ENCODE measurements at places on chromosomes 3 and 15.
A peak's percentile ranks its signal among the peaks of the same experiment; 100 is the strongest.

DNA sequence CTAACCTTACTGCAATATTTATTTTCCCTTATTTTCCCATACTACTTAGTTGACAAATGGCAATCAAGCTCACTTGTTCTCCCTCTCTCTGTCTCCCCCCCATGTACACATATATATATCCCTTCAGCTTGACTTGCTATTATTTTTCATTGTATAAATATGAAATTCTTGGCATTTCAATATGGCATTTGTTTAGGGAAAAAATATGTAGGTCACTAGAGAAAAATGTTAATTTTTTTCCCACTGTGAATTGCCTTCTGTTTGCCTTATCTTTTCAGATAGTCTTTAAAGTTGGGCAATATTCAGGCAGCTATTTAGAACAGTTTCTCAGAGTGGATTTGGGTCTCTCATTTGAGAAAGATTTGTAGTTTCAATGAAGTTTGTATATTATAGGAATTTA, 62.8 kb upstream of the UTS2B start:
- DNase-seq, result no peak

DNA sequence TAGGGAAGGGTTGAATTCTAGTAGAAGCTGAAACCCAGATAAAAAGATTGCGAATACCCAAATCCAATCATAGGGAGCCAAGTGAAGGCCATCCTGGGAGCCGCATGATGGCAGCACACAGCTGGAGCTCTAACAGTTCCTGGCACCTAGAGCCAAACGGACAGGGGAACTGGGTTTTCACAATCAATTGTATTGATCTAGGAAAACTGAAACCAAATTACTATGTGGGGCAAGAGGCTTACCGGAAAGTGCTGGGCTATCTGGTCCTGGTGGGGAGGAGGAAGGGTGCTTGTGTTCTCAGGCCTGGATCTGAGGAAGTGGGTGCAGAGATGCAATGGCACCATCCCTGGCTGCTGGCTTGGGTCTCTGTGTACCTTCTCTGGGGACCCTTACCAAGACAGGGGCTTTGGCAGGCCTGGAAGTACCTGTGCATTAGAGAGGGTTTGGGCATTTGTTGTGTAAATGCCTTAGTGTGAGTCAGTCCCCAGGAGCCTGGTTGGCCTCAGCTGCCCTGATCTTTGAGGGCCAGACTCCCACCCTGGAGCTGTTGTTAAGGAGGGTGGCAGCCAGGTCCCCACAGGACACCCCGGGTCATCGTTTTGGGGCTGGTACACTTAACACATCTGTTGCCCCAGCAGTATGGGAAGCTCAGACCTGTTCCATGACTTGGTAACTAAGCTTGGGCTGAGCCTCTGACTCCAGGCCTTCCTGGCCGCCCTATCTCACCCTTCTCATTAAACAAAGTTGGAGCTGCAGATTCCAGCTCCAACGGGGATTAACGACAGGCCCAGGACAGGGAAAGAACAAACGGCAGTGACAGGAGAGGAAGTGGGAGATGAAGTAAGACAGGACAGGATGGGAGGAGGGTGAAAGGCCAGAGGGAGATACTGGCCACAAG, 8.9 kb upstream of the FURIN start:
- DNase-seq, result no peak

- no peak for DNase-seq
These were observed 305.1 kb downstream of the GAP43 start for GRCh38 chr3:115928376-115928775.

DNA sequence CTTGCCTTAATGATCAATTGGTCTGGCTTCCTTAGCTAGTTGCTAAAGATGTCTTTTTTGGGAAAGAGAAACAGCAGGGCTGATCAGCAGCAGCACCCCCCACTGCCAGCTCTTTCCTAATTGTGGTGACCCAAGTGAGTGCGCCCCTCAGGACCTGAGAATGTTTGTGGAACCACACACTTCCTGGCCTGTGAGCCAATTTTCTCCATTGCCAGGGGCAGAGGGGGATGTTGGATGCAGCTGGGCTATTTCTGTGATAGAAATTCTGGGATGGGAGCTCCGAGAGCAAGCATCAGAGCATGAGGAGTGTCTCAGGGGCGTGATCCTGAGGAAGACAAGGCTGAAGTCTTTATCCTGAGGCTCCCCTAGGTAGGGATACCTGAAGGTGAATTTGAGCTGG, 66.6 kb downstream of the CLDN11 start:
- peak; percentile 72 for DNase-seq

DNA sequence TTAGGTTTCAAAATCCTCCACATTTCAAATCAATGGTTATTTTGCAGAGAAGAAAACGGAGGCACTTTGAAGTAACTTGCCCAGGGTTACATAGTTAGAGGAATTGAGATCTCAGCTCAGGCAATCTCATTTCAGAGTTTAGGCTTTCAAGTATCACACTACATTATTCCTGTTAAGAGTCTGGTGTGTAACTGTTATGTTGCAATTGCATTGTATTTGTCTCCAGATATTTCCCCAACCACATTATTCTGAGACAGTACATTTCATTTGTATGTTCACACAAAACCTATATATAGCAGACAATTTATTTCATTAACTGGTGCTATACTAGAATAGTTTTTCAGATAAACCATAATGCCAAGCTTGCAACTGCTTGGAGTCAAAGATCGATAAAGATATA, 154.2 kb upstream of the TSPAN3 start:
- no peak for DNase-seq

GRCh38 chr15:82139823-82140268, 94.0 kb upstream of the MEX3B start:
- DNase-seq, result no peak

GRCh38 chr3:40035177-40035576, 225.8 kb downstream of the MYRIP start:
- no peak for DNase-seq

DNA sequence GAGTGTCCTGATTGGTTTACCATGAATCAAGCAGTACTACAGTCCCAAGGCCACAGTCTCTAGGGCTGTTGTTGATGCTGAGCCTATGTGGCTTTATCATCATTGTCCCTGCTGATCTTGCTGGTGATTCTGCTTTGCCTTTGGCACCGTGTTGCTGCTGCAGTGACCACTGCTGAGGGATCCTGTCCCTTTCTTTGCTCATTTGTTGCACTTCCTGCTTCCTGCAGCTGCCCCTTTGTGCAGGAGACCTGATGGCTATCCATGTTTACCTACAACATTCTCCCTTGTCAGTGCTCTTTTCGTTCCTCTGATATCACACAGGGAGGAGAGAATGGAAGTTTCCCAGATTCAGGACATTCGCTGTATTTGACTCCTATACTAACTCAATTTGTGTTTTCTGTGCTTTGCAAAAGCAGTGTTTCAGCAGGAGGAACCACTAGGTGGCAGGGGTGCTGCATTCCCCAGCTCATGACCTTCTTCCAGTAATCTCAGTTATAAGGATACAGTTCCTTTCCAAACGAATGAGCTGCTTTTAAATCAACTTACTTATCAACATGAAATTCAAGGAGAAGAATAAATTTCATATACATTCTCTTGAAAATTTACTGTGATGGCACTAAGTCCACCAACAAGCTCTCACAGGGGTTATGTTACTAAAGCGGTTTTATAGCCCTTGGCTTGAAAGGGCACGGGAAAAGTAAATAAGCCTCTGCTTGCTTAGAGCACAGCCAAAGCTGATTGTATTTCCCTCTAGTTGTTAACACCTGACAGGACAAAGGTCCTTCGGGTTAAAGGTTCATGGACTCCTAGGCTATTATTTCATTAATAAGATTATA, 9.7 kb upstream of the THUMPD3 start:
- DNase-seq, result no peak

Measured in hypothalamus (tissue), 51 donors.